ENCODE measurements at places on chromosomes 6 and 20.

DNA sequence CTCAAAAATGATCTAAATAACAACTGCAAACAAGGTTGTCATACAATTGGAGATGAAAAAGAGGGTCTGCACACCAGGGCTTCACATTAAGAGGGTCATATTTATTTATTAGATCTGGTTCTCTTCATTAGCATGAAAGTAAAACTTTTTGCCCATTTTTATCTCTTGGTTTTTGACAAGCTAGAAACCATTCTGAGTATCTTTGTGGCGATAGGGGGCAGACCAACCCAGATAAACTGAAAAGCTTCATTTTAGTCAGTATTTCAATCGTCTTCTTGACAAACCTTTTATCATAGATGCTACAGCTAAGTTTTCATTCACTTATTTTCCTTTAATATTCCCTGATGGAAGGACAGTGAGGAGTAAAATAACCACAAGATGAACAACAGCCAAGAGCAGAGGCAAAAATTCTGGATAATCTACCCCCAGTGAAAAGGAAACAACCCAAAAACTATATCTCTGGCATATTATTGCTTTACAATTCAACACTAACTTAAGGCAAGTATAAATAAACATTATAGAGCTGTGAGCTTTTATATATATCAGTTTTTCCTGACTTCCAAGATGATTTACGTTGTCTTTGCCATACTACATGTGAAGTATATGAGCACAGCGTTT, 45.2 kb downstream of the THEMIS start:
- peak; percentile 23 for DNase-seq

GRCh38 chr6:56699066-56699654, 56.5 kb upstream of the DST start:
- DNase-seq, result no peak

DNA sequence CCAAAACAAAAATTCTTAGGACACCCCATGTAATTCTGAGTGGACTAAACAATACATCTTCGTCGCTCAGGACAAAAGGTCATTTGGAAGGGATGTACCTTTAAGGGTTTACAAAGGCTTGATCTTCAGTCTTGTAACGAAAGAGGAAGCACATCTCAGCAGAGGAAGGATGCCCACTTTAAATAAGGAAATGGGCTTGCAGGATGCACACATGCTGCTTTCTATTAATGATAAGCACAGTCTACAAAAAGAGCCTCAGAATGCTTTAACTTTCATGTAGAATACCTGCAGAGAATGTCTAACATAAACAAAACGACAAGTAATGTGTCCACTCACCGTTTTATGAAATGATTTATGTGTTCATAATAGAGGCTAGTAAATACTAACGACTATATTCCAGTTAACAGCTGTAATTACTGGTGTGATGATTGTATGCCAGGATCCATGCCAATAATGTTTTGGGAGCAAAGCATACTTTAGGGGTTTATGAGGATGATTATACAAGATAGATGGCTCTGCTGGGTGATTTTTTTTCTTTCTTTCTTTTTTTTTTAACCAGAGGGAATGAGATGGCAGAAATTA, 216.9 kb downstream of the GMDS start:
- DNase-seq, result no peak

- DNase-seq, result no peak
Observed at GRCh38 chr6:3724451-3725144, 26.9 kb downstream of the PXDC1 start.

- DNase-seq, result no peak
Observed at GRCh38 chr20:11929947-11930346, 12.3 kb downstream of the BTBD3 start.

GRCh38 chr20:53503517-53503919, 90.1 kb downstream of the ZNF217 start:
- DNase-seq, result no peak

DNA sequence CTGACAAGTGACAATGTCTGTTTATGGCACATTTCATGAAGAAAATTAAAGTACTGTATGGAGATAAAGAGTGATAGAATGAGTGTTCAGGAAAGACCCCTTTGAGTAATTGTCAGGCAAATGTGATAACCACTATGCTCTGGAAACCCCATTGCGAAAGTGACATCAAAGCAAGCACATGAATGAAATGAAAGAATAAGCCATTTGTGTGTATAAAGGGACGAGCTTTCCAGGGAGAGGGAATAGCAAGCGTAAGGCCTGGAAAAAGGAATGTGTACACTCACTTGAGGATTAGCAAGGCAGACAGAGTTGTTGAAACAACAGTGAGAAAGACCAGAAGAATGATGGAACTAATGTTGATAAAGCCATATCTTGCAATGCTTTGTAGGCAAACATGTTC, 490.0 kb downstream of the GRIK2 start:
- DNase-seq, result no peak

DNA sequence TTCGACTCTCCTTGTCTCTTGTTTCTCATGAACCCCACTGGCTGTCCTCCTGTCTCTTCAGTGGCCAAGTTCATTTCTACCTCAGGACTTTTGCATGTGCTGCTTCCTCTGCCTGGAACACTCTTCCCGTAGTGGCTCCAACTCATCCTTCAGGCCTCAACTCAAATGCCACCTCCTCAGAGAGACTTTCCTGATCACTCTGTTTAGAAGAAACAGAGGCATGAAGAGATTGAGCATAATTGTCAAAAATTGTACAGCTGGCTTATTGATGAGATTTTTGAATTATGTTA, 17.5 kb upstream of the SLC9A8 start:
- DNase-seq, result no peak

DNA sequence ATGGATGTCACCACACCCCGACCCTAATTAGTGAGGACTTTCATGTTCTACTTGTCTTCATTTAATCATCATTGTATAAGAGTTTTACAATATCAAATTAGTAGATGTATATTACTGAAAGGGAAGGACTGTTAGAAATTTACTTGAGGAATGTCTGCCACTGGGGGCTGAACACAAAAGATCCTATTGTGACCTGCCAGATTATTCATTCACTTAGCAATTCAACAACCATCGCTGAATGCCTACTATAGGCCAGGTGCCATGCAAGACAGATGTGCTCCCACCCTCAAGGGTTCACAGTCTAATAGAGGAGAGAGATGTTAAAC, 8.0 kb upstream of the RBCK1 start:
- DNase-seq, result no peak

GRCh38 chr6:169970306-169970988, 219.0 kb downstream of the ERMARD start:
- no peak for DNase-seq

DNA sequence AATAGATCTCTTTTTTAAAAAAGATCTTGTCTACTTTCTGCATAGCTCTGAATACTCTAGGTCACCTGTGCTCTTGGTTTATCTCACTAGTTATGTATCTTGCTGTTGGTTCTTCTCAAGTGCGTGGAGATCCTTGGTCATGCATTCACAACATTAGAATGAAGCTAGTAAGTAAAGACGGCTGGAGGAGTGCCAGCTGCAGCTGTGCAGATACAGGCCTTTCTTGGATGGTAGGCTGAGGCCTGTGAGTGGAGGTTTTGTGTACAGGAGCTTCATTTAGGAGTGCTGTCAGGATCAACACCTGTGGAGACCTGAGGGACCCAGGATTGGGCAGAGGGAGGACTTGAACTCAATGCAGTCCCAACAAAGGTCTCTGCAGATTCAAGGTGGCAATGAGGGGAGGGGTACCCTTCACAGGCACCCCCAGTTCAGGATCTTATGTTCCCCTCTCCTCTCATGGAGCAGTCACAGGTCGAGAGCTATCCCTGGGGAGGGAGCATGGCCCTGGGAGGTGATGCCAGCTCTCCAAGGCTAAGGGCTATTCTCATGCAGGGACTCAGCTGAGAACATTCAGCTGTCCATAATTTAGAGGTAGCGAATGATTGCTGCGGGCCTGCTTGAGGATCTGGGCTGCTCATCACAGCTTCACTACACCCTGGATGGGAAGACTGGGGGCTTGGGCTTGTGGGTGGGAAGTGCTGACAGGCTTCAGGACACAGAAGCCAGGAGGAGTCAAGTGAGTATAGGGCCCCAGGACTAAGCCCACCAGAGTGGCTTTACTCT, 98.9 kb upstream of the ENPP5 start:
- no peak for DNase-seq

GRCh38 chr6:717135-717534, 24.2 kb upstream of the EXOC2 start:
- no peak for DNase-seq

- DNase-seq, result no peak
Observed at GRCh38 chr6:119234941-119235340, 114.6 kb downstream of the MAN1A1 start.

DNA sequence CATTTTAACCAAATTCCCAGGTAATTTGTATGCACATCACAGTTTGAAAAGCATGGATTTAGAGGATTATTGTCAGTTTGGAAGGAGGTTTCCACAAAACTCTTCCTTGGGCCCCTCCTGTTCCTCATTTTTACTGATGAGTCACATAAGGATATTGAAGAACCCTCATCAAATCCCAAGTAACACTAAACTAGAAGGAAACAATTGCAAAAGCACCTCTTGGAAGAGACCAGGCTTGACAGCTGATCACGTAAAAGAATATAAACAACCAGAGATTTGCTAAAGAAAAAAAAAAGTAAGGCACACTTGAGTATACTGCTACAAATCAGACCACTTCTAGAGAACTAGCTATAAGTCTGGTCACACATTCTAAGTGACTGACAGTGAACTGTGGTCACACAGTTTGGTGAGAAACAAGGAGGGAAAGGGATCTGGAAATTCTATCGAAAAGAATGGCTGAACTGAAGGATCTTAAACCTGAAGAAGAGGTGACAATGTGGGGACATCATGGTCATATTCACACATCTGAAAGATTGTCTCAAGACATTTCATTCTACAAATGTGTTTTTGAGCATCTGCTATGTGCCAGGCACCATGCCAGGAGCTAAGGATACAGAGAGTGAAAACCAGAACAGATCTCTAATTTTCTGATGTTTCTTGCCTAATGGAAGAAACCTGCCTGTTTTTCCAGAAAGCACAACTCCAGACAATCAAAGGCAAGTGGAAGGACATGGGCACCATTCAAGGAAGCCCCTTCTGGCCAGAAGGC, 24.1 kb downstream of the ZHX3 start:
- no peak for DNase-seq

DNA sequence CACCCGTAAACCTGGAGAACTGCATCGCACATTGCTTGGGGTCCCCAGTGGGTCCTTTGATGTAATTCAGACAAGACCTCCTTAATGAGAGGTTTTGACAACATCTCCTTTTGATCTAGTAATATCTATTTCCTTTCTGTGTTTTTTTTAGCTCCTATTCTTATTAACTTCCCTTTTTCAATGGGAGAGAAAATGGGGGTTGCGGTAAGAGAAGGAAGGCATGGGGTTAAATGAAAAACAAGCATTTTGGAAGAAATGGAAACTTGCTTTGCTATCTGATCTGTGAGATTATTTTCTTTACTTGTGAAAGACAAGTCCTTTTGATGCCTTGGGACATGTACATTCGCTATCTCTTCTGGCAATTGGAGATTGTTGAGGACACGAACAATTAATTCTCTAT, 418.6 kb upstream of the MAN1A1 start:
- DNase-seq, result no peak

DNA sequence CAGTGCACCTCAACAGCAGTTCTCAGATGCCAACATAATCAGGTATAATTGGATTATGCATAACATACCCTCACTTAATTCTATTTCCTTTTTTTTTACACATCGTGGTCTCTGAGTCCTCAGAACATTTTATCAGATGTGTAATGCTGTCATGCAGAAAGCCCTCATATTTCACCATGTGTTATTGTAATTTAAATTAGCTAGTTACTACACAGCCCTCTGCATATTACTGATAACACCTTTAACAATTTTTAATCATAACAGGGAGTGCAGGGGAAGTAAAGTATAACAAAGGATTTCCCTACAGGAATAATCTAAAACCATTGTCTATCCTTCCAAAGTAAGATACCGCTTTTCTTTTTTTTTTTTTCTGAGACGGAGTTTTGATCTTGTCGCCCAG, 91.9 kb upstream of the CCDC28A start:
- DNase-seq, result no peak

DNA sequence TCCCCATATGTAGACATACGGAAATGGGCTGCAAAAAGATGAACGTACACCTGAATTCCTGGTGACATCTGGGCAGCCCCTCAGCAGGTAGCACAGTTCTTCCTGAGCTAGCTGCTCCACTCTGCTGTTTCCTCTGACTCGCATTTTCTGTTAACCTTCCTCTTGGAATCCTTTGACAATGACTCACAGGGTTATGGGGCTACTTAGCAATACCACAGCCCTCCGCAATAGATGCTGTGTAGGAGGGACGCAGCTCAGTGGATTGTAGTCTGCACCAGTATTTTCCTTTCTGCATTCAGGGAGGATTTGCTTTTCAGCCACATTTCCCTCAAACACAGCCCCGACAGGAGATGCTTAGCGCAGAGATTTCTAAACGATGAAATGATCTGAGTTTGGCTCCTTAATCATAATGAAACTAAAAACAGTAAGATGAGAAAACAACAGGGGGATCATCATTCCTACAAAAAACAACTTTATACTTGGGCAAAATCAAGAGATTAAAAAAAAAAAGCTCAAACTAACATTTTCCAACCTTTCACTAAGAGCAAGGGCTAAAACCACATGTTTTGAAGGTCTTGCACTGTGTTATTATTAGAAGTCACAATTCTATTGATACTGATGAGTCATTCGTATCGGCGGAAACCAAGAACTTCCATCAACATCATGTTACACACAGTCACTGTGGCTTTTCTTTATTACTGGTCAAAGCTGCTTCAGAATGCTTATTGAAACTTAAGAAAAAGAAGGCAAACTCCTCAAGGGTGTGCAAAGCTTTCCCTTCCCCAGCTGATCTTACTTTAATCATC, 12.2 kb downstream of the BACH2 start:
- DNase-seq, result peak; percentile 9

DNA sequence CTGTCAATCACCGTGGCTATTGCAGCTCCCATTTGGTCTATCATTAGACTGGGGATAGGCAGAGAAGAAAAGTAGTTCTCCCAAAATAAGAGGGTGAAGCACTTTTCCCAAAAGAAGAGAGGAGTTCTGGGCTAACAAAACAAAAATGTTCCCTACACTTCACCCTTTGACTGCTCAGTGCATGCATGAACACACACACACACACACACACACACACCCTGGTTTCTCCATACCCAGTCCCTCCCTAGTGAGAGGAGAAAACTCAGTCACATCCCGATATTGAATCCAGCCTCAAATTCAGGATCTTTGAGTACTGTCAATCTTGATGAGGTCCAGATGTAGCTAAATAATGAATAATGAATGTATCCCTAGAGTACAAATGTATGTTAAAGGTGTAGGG, 4.6 kb upstream of the TBPL1 start:
- DNase-seq, result no peak

DNA sequence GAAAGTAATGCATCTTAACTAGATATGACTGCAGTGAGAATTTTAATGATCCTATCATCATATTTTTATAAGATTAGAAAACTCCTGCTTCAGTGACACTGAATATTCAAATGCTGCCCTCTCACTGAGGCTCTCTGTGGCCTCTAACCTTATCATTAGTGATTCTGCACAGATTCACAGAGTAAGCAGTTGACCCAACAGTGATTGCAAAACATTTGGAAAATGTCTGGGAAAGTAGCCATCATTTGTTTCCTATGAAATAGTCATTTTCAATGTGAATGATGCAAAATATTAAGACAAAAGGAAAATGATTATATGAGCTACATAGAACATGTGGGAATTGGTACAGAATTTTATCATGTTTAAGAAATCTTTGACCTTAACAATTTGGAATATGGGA, 210.3 kb downstream of the TBX18 start:
- no peak for DNase-seq

GRCh38 chr20:47150403-47151152, 205.9 kb downstream of the ZMYND8 start:
- DNase-seq, result no peak
